GM18507 (cell line): ENCODE measurements at places on chromosomes 3 and 15.

- no peak for DNase-seq
These were observed 241.9 kb downstream of the MEIS2 start for GRCh38 chr15:36858423-36858822.

DNA sequence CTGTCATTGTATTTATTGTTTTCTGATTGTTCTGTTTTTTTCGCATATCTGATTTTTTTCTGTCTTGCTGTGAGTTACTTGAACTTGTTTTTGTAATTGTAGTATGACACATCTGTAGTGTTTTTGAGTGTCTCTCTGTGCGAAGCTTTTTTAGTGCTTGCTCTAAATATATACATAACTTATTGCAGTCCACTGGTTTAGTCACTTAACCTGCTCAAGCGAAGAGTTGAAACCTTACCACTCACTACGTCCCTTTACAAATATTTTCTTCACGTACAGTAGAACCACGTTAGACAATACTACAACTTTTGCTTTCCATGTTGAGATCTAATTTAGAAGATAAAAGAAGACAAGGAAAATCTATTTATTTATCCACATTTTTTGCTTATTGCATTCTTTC is 713.0 kb upstream of the GRM7 start:
- no peak for DNase-seq

GRCh38 chr3:183637106-183637486 is 1.7 kb downstream of the KLHL24 start:
- no peak for DNase-seq

DNA sequence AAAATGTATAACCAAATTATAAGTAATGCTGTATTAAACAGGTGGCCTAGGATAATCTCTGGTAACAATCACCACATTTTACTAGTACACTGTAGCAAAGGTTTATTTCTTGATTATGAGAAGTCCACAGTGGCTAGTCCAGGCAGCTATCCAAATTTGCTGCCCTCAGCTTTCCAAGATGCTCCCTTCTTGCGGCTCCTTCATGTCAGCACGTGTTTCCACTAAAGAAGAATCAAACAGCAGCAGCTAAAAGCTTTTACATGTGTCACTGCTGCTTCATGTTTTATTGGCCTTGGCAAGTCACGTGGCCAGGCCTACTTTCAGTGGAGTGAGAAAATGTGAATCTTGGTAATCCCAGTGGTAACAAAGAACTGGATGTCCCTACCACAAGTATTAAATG is 5.6 kb upstream of the RBMS3 start:
- no peak for DNase-seq
